ENCODE measurements at places on chromosomes 6 and 20. TPM values are rescaled to one million over a fixed set of nuclear protein-coding genes. Genes with fewer than 3 reads are reported as not detected.

CCN6 gene
- total RNA-seq, result not detected

- no peak for DNase-seq
Observed at GRCh38 chr6:73234733-73235132, 9.4 kb upstream of the KHDC1L start.

DNA sequence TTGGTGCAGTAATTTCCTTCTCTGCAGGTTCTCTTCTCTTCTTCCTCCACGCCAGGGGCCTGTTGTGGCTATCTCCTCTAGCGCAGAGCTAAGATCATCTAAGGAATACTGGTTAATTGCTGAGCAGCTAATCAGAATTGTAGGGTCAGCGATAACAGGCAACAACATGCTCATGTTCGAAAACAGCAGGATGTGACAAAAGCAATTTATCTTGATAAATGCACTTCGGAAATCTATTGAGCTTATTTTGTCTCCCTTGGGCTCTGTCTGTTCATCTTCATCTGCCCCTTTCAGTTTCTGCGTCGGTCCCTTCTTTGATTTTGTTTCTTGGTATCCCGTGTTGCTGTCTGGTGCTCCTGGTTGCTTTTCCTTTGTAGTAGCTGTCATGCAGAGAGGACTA is 67.3 kb upstream of the MAP3K7 start:
- DNase-seq, result no peak

DNA sequence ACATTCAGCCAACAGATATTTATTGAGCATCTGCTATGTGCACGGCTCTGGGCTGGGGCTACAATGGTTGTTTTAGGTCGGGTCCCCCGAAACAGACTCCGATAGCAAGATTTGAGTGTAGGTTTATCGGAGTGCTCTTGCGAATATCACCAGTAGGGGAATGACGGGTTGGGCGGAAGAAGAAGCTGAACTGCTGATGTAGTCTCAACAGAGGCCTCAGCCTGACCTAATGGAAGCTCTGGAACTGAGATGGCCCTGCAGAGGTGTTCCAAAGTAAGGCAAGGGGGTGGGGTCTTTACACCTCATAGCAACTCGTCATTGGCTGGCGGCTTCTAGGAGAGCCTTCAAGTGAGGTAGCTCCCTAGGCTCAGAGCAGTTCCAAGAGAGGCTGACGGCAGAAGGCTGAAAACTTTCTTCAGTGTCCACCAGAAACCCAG is 1.1 kb downstream of the L3MBTL1 start:
- no peak for DNase-seq

GRCh38 chr6:44456966-44457292 is 69.4 kb downstream of the CDC5L start:
- no peak for DNase-seq

HLA-B gene
- 915 TPM for total RNA-seq
